Hematopoietic multipotent progenitor cell treated with erythropoietin and hydrocortisone succinate and interleukin-3 and kit ligand, for 6 days (in vitro differentiated cells): ENCODE measurements at places on chromosomes 13 and 19.

GRCh38 chr13:35190241-35190640 lies 248.2 kb downstream of the NBEA start:
- DNase-seq, result no peak

GRCh38 chr13:64234255-64234654 lies 2818.6 kb upstream of the PCDH20 start:
- DNase-seq, result no peak

DNA sequence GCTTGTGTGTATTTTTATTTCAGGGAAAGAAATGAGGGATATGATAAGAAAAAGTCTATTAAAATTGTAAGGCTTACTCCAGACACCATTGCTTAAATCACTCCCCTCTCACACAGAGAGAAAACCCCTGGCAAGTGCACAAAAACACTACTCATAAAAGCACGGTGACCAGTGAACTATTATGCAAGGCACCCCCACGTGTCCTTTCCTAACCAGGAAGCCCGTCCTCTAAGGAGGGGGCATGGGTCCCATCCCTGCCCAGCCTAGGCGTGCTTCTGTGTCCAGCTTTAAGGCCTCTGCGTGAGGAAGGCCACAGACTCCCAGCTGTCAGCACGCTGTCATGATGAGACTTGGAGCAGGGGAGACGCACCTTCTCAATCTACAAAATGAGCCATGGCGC lies 83.5 kb downstream of the SLC7A1 start:
- DNase-seq, result no peak

- DNase-seq, result no peak
Observed at GRCh38 chr13:80814541-80814940, 473.6 kb upstream of the SPRY2 start.

DNA sequence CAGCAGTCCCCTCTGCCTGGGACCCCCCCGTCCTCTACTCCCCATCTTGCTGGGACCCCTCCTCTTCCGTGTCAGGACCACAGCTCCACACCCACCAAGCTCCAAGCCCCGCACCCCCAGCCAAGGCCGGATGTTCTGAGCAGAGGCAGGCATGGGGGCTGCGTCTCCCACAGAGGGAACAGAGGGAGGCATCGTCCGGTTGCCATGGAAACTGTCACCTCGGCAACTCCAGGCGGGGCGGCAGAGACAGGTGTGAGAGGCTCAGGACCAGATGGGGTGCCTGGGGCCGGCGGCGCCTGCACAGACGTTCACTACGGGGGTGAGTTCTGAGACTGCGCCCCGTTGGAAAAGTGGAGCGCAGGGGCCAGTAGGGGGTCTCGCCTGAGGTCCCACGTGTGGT lies 5.4 kb downstream of the RNU6-9 start:
- no peak for DNase-seq

- peak; percentile 44 for DNase-seq
Observed at GRCh38 chr19:1839658-1840540, 8.4 kb downstream of the REXO1 start.

DNA sequence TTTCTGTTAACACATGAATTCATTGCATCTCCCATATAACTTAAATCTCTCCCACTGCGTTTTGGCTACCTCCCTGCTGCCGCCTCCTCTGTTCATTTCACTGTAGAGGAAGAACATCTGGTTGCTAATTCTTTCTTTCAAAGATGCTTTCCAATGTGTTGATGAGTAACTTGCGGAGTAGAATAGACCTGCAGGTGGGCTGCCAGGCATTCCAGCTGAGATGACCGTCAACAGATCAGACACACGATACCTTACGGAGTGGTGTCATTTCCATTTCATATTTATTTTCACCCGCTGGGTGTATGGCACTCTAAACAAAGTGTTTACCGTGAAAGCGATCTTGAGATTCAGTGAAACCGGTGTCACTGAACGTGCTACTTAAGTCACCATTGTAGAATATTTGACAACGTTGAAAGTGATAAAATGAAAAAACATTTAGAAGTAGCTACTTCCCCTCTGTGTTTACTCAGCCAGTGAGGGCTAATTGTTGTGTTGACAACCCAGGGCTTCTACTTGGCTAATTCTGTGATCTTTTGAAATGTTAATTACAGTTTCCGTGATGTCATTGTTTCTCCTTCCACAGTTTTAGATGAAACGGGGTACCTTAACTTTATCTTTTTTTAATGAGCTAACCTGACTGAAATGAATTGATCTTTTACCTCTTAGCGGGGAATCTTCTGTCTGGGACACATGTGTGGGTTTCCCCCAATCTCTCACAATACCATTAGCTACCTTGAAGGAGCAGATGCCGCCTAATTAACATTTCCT lies 228.5 kb upstream of the ARGLU1 start:
- DNase-seq, result no peak

- no peak for DNase-seq
Observed at GRCh38 chr13:25570185-25570584, 198.4 kb downstream of the ATP8A2 start.

GRCh38 chr13:108365255-108365654 lies 95.7 kb downstream of the TNFSF13B start:
- DNase-seq, result no peak

GRCh38 chr19:3692141-3693024 lies 7.9 kb downstream of the PIP5K1C start:
- DNase-seq, result peak; percentile 41

DNA sequence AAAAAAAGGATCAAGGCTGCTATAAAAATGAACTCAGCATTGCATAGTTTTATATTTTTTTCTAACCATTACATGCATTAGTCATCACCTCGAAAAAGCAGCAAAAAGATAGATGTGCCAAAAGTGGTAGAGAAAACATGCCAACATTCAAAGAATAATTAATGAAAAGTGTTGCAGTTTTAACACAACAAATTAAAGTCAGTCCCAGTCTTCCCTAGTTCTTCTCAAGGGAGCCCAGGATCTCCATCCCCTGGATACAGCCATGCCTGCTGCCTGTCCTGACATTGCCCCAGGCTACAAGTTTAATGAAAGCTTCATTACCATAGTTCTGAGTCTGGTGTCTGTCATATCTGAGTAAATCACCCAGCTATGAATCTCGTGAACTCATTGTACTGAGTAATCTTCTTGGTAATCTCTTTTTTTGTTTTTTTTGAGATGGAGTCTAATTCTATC lies 116.6 kb upstream of the KLF12 start:
- no peak for DNase-seq

DNA sequence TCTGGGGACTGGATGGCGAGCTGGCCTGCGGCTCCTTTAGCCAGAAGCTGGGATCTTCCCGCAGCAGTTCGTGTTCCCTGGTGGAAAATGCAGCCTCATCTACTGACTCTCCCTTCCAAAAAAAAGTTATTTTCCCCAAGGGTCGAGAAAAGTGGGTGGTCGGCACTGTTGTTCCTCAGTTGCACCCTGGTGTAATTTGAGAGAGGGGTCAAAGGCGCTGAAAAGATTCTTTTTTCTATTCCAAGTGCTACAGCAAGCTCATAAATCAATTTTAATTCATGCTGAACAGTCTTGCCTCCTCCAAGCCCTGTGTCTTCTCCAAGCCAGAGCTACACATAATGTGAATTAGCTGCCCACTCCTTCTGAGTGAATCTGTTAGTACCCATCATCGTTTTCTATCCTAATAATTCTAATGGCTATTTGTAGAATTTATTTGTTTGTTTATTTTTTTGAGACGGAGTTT lies 774 bp downstream of the SLC25A15 start:
- DNase-seq, result peak; percentile 31

DNA sequence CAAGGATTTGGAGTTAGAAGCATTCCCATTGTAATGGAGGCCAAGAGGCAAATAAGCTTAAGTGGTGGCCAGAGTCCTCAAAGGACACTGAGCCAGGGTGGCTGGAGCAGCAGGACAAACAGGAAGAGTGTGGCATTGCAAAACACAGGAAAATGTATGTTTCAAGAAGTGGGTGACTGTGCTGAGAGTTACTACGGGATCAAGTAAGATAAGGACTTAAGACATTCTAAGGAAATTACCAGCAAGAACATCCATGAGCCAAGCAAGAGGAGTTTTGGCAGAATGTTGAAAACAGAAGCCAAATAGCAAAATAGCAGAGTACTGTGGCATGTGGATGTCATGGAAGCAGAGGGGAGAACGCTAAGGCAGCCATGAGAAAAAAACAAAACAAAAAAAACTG lies 104.2 kb downstream of the RAP2A start:
- DNase-seq, result no peak

- peak; percentile 74 for DNase-seq
Observed at GRCh38 chr19:42601811-42602443, 7.2 kb upstream of the CEACAM8 start.

- peak; percentile 91 for DNase-seq
Observed at GRCh38 chr13:108769213-108770070, 140.0 kb downstream of the MYO16 start.

- DNase-seq, result no peak
Observed at GRCh38 chr13:93029536-93029935, 197.1 kb upstream of the GPC6 start.

GRCh38 chr19:54030895-54031586 lies 32.7 kb downstream of the VSTM1 start:
- peak; percentile 50 for DNase-seq

DNA sequence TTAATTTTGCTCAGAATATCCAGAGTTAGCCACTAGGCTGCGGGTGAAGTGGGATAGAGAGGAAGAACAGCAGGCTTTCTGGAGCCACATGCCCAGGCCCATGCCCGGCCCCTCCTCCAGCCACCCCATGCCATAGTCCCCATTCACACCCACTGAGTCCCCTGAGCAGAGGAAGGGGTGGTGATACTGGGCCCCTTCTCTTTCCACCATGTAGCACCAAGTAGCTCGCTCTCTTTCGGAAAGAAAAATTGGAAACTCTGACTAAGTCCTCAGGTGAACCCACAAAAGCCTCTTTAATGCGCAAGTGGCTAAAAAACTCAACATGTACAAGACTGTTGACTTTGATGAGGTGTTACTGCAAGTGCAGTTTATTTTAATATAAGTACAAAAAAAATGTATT lies 76.7 kb upstream of the GPR183 start:
- no peak for DNase-seq

GRCh38 chr19:51808333-51808986 lies 13.5 kb downstream of the FPR3 start:
- no peak for DNase-seq

GRCh38 chr13:113860665-113861432 lies 3.0 kb downstream of the GAS6 start:
- no peak for DNase-seq

- peak; percentile 90 for DNase-seq
Observed at GRCh38 chr13:41006978-41007743, 12.0 kb downstream of the ELF1 start.

DNA sequence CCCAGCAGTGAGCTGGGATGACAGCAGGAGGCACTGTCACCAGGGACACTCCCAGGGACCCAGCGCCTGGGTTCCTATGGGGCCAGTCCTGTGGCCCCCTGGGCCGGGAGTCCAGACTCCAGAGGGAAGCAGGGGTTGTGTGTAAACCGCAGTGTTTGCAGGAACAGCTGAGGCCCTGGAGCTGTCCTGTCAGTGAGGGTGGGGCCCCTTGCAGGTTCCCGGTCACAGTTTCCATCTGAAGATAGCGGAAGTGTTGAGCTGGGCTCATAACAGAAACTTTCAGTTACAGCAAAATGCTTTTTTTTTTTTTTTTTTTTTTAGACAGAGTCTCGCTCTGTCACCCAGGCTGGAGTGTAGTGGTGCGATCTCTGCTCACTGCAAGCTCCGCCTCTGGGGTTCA lies 17.7 kb upstream of the CSNK1G2 start:
- DNase-seq, result no peak

DNA sequence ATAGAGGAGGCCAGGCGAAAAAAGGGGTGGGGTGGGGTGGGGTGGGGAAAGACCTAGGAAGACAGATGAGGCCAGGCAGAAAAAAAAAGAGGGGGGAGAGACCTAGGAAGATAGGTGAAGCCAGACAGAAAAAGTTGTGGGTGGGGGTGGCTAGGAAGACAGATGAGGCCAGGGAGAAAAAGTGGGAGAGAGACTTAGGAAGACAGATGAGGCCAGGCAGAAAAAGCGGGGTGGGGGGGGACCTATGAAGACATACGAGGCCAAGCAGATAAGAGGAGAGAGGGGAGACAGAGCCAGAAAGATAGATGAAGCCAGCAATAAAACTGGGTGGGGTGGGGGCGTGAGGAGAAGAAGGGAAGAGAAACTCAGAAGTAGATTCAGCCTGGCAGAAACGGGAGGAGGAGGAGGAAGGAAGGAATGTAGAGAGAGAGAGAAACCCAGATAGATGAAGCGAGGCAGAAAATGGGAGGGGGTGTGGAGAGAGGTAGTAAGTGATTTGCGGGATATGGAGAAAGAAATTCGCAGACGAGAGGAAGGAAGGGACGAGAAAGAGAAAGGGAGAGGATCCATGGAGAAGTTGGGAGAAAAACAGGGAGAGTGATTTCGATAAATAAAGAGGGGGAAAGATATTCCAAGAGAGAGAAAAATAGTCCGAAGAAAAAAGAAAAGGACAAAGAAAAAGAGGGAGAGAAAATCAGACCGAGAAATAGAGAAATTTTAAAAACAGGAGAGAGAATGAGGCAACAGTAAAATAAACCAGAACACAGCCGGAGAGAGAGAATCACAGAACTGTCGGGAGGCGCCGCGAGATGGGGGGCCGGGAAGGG lies 12.2 kb upstream of the CACNG6 start:
- DNase-seq, result no peak

DNA sequence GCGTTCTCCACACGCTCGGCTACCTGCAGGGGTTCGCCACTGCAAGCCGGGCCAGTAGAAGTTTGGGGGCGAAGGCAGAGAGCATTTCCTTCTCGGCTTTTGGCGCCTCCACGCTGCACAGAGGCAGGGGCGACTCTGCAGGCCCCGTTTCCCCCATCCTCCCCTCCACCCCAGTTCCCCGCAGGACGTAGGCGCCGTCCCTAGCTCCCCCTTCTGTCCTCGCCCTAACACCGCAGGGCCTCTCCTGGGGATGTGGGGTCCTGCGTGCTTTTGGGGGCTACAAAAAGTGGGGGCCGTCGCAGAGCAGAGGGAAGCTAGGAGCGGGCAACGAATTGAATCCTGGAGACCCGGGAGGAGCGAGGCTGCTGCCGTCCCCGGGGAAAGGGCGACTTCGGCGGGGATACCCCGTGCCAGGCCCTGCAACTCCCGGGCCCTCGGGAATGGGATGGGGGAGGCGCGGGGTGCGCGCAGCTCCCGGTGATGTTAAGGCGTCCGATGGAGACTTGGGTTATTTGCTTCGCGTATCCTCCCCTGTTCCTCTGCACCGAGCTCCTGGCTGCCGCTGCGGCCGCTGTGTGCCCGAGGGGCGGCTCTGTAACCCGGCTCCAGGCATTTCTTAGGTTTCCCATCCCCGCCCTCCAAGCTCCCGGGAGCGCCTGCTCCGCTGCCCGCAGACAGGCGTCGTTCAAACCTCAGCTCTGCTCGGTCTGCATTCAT lies 255.9 kb upstream of the SOX21 start:
- DNase-seq, result peak; percentile 10
